ENCODE measurements at places on chromosomes 7 and 10. TPM values are rescaled to one million over a fixed set of nuclear protein-coding genes. Genes with fewer than 3 reads are reported as not detected.

DNA sequence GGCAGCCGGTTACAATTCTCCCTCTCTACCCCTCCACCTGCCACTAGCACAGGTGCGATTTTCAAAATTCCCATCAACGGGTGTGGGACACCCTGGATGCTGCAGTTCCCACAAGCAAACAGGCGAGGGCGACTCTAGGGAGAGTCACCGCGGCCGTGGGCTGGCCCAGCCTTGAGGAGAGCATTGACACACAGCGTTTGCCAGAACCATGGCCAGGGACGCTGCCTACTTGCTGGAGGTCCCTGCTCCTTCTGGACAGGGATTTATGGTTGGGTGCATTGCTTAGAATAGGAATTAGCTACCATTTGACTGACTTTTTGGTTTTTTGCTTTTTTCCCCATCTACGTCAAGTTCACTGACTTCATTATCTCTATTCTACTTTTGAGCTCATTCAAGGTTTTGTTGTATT lies 19.0 kb upstream of the CLDN4 start:
- peak; percentile 77 for DNase-seq

DNA sequence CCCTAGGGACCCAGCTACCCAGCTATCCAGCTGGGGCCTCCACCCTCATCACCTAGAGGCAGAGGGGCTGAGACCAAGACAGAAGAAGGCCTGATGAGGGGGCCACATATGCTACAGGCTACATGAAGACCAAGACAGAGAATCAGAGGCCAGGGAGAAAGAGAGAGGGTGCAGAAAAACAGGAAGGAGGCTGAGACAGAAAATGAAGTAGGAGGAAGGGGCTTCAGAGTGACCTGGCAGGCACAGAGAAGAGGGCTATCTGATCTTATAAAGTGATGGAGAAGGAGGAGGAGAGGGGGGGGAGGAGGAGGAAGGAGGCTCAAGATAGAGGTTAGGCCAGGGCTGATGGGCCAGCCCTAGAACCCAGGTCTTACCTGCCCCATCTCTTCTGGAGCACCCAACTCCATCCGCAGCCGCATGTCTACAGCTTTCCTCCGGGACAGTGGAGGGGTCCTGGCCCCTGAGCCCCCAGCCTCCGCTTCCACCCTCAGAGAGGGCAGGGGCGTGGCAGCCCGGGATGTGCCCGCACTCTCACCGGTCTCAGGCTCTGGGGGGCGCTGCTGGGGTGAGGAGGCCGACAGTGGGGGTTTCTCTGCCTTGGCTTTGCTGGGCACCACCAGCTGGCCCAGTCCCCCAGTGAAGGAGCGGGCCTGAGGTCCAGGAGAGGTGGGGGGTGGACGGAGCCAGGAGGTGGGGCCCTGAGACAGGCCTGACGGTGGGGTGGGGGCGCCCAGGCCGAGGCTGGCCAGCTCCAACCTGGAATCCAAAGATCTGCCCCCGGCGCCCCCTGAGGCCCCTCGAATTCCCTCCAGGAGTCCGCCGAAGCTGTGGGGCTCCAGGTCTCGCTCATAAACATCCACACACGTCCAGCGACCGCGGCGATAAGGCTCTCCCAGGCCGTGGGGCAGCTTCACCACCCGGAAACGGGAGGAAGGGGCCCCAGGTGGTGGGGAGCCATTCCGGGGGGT lies 1.8 kb downstream of the TSC22D4 start:
- DNase-seq = no peak

DNA sequence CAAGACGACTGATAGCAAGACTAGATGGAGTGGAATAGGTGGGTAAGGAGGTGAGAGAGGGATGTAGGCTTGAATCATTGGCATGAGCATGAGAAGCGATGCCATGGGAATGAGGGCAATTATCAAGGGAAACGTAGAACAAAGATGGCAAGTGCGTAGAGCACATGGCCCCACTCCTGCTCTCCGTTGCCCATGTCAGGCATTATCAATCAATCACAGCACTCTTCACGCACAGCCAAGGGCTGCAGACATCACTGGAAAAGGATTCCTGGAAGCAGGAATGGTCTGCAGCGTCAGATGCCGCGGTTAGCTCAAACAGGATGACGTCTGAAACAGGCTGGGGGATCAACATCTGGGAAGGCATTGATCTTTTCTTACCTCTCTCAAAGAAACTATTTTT lies 25.6 kb upstream of the GALNTL5 start:
- DNase-seq = no peak

CTAGE8 gene
- total RNA-seq = not detected

H2BK1 gene
- not detected for total RNA-seq

TMEM213 gene
- not detected for total RNA-seq

HGF gene
- not detected for total RNA-seq

MAT1A gene
- not detected for total RNA-seq

TAS2R3 gene
- 0.18 TPM for total RNA-seq

RPP30 gene
- 79.0 TPM for total RNA-seq
